ENCODE measurements at places on chromosomes 6 and 20.

DNA sequence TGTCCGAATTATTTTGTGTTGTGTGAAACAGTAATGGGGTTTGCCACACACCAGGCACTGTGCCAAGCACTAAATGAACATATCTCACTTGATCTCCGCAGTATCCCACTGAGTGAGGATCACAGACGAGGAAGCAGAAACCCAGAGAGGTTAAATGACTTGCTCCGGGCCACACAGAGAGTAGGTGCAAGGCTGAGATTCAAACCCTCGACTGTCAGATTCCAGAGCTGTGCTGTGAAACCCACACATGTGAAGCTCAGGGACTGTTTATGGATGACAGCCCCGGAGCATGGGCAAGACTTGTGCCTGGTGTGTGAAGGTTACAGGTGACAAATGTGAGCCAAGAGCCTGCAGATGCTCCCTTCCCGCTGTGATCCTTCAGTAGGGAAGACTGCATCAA, 87.8 kb upstream of the SIRPA start:
- no peak for DNase-seq

- no peak for DNase-seq
These were observed 14.8 kb upstream of the RPL7L1 start for GRCh38 chr6:42864602-42865001.

GRCh38 chr20:56624786-56625681, 4.1 kb upstream of the TFAP2C start:
- no peak for DNase-seq

- DNase-seq: no peak
These were observed 47.4 kb downstream of the ADNP start for GRCh38 chr20:50883856-50884255.

DNA sequence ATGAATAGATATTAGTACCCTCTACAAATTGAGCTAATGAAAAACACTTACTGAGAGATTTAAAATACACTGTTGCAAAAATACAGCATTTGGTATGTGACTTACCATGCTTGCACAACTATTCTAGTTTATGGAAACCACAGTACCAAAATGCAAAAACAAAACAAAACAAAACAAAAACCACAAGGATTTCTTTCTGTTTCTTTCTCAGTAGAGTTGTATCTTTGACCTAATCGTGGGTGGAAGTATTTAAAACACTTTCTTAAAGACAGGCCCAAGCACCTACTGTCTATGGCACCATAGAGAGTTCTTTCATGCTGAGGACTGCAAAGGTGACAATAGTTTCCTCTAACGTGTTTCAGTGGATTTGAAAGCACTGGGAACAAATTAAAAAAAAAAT, 95.3 kb upstream of the C6orf118 start:
- DNase-seq: no peak

DNA sequence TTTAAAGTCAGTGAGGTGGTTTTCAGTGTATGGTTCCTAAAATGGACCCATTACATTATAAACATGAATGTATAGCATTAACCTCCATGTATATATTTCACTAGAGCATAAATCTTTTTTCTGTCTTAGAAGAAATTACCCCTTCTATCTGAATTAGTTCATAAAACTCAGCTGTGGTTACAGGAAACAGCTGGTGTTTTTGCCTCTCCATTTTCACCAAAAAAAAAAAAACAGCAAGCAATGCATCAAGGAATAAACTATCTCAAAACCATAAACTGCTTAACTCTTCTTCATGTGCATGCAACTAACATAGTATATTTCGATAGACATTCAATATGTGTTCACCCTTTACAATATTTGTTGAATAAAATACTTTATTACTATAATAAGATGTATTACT, 40.2 kb downstream of the MOXD1 start:
- no peak for DNase-seq

GRCh38 chr6:156857573-156857972, 80.4 kb downstream of the ARID1B start:
- DNase-seq: no peak

- no peak for DNase-seq
These were observed 45.0 kb downstream of the QKI start for GRCh38 chr6:163459536-163459935.

DNA sequence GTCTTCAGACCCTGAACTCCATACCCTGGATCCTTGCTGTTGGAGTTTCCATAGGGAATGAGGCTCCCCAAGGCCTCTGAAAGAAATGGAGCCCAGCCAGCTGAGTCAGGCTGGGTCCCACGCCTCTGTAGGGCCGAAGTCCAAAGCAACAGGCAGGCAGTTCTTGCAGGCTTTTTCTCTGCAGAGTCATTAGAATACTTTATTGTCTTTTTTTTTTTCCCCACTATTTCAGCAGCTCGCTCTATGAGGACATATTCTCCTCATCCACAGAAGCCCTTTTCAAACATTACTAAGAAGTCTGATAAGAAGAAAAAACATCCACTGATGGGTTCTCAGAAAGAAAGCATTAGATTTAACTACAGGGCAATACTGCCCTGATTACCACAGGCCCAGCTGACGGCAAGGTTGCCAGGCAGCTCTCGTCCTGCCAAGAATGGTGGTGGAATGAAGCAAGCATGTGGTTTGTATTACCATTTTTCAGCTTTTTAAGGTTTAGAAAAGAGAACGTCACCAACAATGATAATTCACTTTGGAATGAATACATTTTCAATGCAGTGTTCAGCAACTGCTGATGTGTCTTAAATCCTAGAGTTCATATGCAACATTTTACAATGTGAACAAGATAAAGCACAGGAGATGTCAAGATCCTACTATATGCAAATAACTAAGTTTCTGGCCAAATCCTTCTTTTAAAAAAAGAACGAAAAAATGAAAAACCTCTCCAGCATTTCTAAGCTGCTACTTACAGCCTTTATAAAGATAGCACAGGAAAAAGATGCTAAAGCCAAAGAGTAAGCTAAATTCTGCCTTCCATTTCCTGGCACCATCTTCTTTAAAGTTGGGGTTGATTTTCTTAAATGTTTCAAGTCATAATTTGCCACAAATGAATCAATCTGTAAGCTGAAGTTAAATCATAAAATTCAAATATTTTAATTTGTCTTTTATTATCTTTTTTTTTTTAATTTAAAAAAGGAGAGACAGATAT, 223.6 kb upstream of the CITED2 start:
- DNase-seq: no peak

DNA sequence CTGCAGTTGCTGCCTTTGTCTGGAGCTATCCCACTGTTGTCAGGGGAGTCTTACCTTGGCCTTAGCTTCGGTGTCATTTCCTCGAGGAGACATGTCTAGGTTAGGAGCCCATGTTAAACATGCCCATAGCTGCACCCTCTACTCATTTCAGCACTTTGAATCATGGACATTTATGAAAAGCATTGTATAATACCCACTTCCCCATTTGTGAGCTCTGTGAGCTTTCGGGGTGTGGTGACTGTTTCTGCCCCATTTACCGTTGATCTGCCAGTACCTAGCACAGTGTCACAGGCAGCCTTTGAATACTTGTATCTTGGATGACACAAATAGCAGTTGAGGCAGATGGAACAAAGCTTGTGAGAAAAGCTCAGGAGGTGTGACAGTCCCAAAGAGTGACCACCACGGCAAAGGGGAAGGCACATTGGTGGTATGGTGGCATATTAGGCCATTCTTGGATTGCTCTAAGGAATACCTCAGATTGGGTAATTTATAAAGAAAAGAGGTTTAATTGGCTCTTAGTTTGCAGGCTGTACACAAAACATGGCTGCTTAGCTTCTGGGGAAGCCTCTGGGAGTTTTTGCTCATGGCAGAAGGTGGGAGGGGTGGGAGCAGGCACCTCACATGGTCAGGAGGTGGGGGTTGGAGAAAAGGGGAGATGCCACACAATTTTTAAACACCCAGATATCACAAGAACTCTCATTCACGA, 42.0 kb downstream of the JARID2 start:
- no peak for DNase-seq
